Vagina (tissue), 2 donors: ENCODE measurements at places on chromosomes 7 and 10.

- no peak overlapping the region for H3K27ac ChIP-seq
- no peaks in the 10 kb centered on the region for H3K27me3 ChIP-seq
- no peak for DNase-seq
- peaks cover 18% of the 10 kb centered on the region for H3K4me1 ChIP-seq
These were observed 277.7 kb downstream of the DNAJB6 start for GRCh38 chr7:157614457-157615020.

GRCh38 chr10:13347500-13348156, 465 bp downstream of the SEPHS1 start:
- H3K36me3 ChIP-seq = no peaks in the 10 kb centered on the region
- peaks cover 40% of the 10 kb centered on the region for H3K4me1 ChIP-seq
- peak overlapping the region; percentile 83 for H3K4me3 ChIP-seq
- peak overlapping the region; percentile 96 for H3K27ac ChIP-seq

- no peak overlapping the region for H3K27ac ChIP-seq
- H3K27me3 ChIP-seq = no peaks in the 10 kb centered on the region
- peaks cover 21% of the 10 kb centered on the region for H3K4me1 ChIP-seq
- H3K4me3 ChIP-seq = no peak overlapping the region
These were observed 4.5 kb downstream of the ZSCAN25 start for GRCh38 chr7:99621271-99621670.

- H3K36me3 ChIP-seq = no peaks in the 10 kb centered on the region
- H3K4me1 ChIP-seq = no peaks in the 10 kb centered on the region
- no peaks in the 10 kb centered on the region for H3K27me3 ChIP-seq
- DNase-seq = no peak
- H3K27ac ChIP-seq = no peak overlapping the region
- no peak overlapping the region for H3K4me3 ChIP-seq
These were observed 175.0 kb upstream of the PITRM1 start for GRCh38 chr10:3347413-3348182.

- H3K36me3 ChIP-seq = no peaks in the 10 kb centered on the region
- no peaks in the 10 kb centered on the region for H3K27me3 ChIP-seq
- H3K27ac ChIP-seq = no peak overlapping the region
- no peak for DNase-seq
- no peak overlapping the region for H3K4me3 ChIP-seq
- H3K4me1 ChIP-seq = no peaks in the 10 kb centered on the region
These were observed 115.3 kb upstream of the BMPER start for GRCh38 chr7:33789871-33790630.

DNA sequence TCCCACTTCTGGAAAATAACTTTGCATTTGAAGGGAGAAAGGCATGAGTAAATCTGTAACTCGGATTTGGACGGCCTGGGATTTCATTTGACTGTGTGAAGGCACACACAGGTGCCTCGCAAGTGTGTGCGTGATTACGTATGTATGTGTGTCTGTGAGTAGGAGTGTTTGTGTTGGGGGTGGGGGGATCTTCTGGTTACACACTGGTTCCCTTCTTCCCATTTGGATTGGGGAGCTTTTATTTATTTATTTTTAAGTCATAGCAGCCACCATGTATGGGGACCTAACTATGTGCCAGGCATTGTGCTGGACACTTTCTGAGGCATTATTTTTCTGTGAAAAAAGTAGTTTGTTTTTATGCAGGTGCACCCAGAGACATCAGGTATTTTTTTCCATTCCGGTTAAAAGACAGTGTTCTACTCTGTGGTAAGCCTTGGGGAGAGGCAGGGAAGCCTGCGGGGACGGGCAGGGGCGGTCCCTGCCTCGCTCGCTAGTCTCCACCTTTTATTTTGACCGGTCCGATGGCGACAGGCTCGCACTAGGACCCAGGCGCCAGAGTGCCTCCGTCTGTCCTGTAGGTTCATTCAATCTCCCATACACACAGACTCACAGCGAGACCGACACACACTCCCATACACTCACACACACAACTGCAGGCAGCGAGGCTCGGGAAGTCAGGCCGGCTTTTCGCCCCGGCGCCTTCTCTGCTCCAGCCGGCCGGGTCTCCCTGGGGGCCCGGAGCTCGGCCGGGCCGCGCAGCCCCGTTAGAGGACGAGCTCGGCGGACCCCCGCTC, at the start of gene MXI1:
Gene MXI1, plus strand, starts transcription at position 595 of the 794 bp plus-strand sequence. CDS start 204 bp downstream, outside the sequence.
- H3K4me3 ChIP-seq = peak within 1 kb of the TSS; percentile 78
- H3K27me3 ChIP-seq = no peaks in the 10 kb centered on the region
- H3K27ac ChIP-seq = peak within 1 kb of the TSS; percentile 98
- no peaks in the 10 kb centered on the region for H3K36me3 ChIP-seq

GRCh38 chr10:73625004-73625883, 16.0 kb downstream of the MYOZ1 start:
- no peaks in the 10 kb centered on the region for H3K36me3 ChIP-seq
- peak overlapping the region; percentile 93 for H3K4me3 ChIP-seq
- no peaks in the 10 kb centered on the region for H3K27me3 ChIP-seq
- no peak for DNase-seq

- H3K4me1 ChIP-seq = no peaks in the 10 kb centered on the region
- no peaks in the 10 kb centered on the region for H3K36me3 ChIP-seq
- no peak overlapping the region for H3K4me3 ChIP-seq
- no peaks in the 10 kb centered on the region for H3K27me3 ChIP-seq
- peak; percentile 84 for DNase-seq
- H3K27ac ChIP-seq = no peak overlapping the region
These were observed 16.1 kb upstream of the TRPV6 start for GRCh38 chr7:142901426-142902259.

DNA sequence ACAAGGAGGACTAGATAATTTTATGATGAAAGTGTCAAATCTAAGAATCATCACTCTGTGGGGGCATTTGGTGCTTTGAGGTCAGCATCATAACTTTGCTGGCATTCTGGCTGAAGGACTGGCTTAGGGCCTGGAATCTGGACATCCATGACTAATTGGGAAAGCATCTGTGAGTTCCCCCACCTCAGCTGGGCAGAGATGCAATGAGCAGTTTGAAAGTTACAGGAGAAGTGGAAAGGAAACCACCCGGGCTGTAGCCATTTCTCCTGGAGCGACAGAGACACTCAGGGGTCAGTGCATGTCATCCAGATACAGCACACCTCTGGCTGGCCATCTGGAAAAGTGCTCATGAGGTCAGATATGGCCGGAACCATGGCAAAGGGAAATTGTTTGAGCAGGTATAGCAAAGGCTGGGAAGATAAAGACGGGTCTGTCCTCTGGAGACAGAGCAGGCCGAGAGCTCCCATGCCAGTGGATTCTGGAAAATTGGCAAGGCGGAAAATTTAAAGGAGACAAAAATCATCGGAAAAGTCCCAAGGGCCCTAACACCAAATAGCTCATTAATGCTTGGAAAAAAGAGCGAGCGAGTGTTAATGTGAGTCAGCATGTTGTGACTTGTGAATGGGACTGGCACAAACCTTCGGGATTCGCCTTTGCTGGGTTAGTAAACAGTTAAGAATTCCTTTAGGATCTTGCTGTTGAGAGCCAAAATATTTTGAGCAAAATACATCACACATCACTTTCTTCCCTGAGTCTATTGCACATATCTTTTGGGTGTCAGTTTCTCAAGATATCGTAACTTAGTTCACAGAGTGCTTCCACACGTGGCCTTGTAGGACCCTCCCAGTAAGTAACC, 188.4 kb upstream of the AGK start:
- no peaks in the 10 kb centered on the region for H3K27me3 ChIP-seq
- no peak overlapping the region for H3K27ac ChIP-seq
- no peaks in the 10 kb centered on the region for H3K36me3 ChIP-seq

DNA sequence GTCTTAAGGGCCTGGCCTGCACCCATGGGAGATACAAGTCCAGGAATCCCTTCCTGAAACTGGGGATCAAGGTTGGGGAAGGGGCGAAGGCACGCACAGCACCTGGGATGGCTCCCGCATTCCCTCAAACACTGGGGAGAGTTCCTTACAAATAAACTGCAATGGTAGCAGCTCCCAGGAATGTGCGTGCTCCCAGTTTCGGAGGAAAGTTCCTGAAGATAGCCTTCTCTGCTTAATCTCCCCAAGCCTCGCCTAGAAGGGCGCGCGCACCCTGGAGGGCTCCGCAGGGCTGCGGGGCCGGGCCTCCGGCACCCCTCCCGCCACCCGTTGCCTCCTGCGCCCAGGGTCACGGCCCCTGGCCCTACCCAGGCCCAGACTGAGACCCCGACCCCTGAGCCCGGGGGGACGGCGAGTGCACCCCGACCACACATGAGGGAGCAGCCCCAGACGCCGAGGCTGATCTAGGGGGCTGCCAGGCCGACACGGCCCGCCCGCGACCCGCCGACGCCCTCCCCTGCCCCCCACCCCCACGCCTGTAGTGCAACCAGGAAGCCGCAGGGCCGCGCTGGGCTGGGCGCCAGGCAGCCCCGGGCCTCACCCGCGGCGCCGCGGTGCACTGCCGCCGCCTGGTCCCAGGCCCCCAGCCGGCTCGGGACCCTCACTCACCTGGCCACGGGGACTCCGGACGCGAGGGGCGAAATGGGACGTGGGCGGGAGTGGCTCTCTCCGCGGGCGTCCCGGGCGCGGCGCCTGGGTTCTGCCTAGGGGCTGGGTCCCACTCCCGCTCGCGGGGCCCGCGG, 460 bp downstream of the ANXA11 start:
- H3K27me3 ChIP-seq = no peaks in the 10 kb centered on the region
- H3K27ac ChIP-seq = peak overlapping the region; percentile 98
- H3K4me3 ChIP-seq = peak overlapping the region; percentile 90
- no peak for DNase-seq
- H3K36me3 ChIP-seq = no peaks in the 10 kb centered on the region

- no peak for DNase-seq
- no peaks in the 10 kb centered on the region for H3K36me3 ChIP-seq
- no peak overlapping the region for H3K4me3 ChIP-seq
- no peaks in the 10 kb centered on the region for H3K4me1 ChIP-seq
These were observed 67.0 kb upstream of the CAV2 start for GRCh38 chr7:116432527-116432916.

- H3K27ac ChIP-seq = peak overlapping the region; percentile 24
- no peak overlapping the region for H3K4me3 ChIP-seq
- DNase-seq = no peak
- no peaks in the 10 kb centered on the region for H3K27me3 ChIP-seq
- H3K4me1 ChIP-seq = peaks cover 10% of the 10 kb centered on the region
These were observed 76.9 kb downstream of the RNF216 start for GRCh38 chr7:5704534-5704922.

- no peak overlapping the region for H3K27ac ChIP-seq
- DNase-seq = no peak
- no peaks in the 10 kb centered on the region for H3K4me1 ChIP-seq
These were observed 213.3 kb downstream of the CUX1 start for GRCh38 chr7:102030696-102031095.

DNA sequence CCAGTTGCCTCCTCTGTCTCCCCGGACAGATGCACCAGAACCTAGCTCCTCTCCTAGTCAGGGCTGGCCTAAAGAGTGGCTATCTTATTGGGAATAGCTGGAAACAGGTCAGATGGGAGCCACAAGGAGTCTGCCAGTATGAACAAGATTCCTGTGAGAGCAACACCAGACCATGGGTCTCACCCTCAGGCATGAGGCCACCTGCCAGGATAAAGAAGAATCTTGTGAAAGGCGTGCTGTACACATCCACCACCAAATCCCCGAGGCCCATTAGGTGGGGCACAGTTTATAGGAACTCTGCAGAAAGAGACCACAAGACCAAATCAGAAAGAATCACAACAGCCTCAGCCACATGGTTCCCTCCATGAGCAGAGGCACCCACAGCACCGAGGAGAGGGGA, 325.9 kb downstream of the TNS3 start:
- H3K4me1 ChIP-seq = peaks cover 23% of the 10 kb centered on the region
- no peak for DNase-seq
- no peak overlapping the region for H3K4me3 ChIP-seq
- no peaks in the 10 kb centered on the region for H3K36me3 ChIP-seq
- no peak overlapping the region for H3K27ac ChIP-seq
